ENCODE measurements at places on chromosomes 1 and 21.
A peak's percentile ranks its signal among the peaks of the same experiment; 100 is the strongest.

- H3K27me3 ChIP-seq: peaks cover 10% of the 10 kb centered on the region
- no peak for DNase-seq
- H3K27ac ChIP-seq: no peak overlapping the region
- H3K4me1 ChIP-seq: no peaks in the 10 kb centered on the region
These were observed 136.3 kb upstream of the FMN2 start for GRCh38 chr1:239955431-239955830.

DNA sequence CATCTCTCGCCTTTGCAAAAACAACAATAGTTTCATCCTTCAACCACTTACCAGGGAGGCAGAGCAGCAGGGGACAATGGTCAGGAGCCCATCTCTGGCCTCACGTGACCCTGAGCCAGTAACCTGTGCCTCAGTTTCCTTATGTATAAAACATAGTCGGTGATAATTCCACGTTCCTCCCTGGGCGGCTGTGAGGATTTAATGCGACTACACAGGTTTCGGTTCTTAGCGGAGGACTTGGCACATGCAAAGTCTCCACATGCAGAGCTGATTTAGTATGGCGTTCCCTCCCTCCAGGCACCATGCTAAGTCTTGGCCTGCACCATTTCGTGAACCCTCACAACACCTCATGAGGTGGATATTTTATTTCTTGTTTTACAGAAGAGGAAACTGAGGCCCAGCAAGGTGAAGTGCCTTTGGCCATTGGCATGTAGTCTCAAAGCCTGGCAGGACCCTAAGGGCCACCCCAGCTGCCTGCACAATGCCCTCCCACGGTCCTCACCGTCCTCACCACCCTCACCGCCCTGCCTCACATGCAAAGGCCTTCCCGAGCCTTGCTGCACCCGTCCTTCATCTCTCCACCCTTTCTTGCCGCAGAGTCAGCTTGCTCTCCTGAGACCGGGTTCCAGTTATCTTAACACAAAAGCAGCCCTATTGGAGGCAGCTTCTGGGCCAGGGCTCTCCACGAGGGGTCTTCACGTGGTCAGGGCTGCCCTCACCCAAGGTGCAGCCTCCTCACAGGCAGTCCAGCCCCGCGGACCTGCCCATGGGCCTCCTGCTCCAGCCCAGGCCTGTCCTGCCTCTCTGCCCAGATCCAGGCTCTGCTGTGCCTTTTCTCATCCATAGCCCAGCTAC is 48.9 kb downstream of the SYF2 start:
- DNase-seq: no peak
- no peak overlapping the region for H3K27ac ChIP-seq
- no peak overlapping the region for H3K4me3 ChIP-seq
- no peaks in the 10 kb centered on the region for H3K4me1 ChIP-seq
- H3K27me3 ChIP-seq: peaks cover 2% of the 10 kb centered on the region
- H3K36me3 ChIP-seq: no peaks in the 10 kb centered on the region

- no peaks in the 10 kb centered on the region for H3K27me3 ChIP-seq
- no peaks in the 10 kb centered on the region for H3K4me1 ChIP-seq
- peaks cover 27% of the 10 kb centered on the region for H3K36me3 ChIP-seq
These were observed 7.1 kb upstream of the CLDN19 start for GRCh38 chr1:42747125-42747524.

DNA sequence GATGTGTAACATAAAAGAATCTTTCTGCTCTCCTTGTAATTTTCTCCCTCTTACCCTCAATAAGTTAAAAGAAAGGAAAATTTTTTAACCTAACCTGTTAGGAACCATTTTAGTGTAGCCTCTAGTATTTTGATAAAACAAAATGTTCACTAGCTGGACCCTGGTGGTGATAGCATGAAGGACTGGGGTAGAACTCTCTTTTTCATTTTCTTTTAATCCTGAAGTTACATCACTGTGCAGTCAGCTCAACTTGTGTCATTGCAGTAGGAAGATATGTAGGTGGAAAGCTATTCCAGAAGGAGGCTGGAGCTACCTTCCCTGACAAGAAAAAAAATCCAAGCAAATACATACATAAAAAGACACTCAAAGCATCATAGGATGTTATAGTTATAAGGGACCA is 39.3 kb downstream of the NFIA start:
- H3K4me3 ChIP-seq: no peak overlapping the region
- no peak for DNase-seq
- H3K27ac ChIP-seq: no peak overlapping the region
- H3K4me1 ChIP-seq: no peaks in the 10 kb centered on the region
- no peaks in the 10 kb centered on the region for H3K36me3 ChIP-seq
- peaks cover 2% of the 10 kb centered on the region for H3K27me3 ChIP-seq

DNA sequence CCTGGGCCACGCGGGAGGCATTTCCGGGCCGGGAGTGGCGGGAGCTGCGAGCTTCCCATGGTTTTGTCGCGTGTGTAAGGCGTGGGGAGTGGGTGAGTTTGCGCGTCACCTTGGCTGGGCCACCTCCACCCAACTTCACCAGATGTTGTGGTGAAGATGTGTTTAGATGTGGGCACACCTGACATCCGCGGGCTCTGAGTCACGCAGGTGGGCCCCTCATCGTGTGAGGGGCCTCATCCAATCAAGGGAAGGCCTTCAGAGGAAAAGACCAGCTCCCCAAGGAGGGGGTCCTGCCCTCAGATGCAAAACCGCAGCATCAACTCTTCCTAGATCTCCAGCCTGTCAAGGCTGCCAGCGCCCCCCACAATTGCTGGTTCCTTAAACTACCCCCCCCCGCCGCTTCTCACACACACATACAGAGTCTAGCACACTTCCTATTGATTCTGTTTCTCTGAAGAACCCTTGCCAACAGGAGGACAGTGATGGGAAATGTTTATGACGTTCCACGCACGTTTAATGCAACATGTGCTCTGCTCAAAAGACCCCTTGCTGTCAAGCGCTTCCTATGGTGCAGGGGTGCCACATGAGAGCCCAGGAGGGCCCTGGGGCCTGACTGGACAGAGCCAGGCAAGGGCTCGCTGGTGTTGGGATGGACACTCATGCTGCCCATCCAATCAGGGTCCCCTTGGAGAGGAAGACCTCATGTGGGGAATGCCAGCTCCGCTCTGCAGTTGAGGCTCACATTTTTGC is 11.9 kb downstream of the ACTRT2 start:
- DNase-seq: peak; percentile 67
- peak overlapping the region; percentile 88 for H3K27ac ChIP-seq
- H3K4me3 ChIP-seq: no peak overlapping the region
- peaks cover 28% of the 10 kb centered on the region for H3K4me1 ChIP-seq
- no peaks in the 10 kb centered on the region for H3K27me3 ChIP-seq
- H3K36me3 ChIP-seq: no peaks in the 10 kb centered on the region

GRCh38 chr1:151837197-151837596 is 2.4 kb downstream of the C2CD4D start:
- peaks cover 4% of the 10 kb centered on the region for H3K27me3 ChIP-seq
- H3K36me3 ChIP-seq: peaks cover 2% of the 10 kb centered on the region
- H3K4me1 ChIP-seq: peaks cover 71% of the 10 kb centered on the region
- peak overlapping the region; percentile 92 for H3K27ac ChIP-seq

GRCh38 chr1:92483610-92484471 is 2.9 kb downstream of the GFI1 start:
- peak overlapping the region; percentile 90 for H3K27ac ChIP-seq
- H3K36me3 ChIP-seq: peaks cover 38% of the 10 kb centered on the region

DNA sequence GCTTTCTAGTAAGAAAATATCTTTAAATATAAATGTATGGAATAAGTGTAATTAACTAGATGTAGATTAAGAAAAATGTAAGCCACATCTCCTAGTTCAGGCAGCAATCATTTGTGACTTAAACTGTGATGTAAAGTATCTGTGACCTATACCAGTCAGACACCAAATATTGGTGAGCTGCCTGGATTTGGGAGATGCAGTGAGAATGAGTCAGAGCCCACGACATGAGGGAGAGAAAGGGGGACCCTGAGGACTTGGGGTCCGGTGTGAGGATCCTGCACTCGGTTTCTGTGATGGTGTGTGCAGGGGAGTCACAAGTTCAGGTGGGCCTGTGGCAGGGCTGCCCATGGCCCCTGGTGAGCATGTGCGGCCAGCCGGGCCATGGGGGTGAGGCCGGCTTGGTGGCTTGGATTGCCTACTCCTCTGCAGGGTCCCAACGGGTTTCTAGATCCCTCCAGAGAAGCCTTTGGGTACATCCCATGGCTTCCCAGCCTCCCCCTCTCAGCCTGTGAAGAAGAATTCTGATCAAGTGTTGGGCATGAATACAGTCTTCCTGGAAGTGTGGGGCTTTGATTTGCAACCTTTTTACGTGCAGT is 19.0 kb upstream of the ABCG1 start:
- no peak overlapping the region for H3K27ac ChIP-seq
- peaks cover 43% of the 10 kb centered on the region for H3K4me1 ChIP-seq
- peaks cover 2% of the 10 kb centered on the region for H3K27me3 ChIP-seq
- H3K36me3 ChIP-seq: no peaks in the 10 kb centered on the region

GRCh38 chr1:84887261-84887934 is 5.6 kb downstream of the LPAR3 start:
- no peak overlapping the region for H3K27ac ChIP-seq
- H3K27me3 ChIP-seq: peaks cover 20% of the 10 kb centered on the region
- H3K36me3 ChIP-seq: peaks cover 3% of the 10 kb centered on the region
- no peak for DNase-seq
- H3K4me1 ChIP-seq: peaks cover 37% of the 10 kb centered on the region

DNA sequence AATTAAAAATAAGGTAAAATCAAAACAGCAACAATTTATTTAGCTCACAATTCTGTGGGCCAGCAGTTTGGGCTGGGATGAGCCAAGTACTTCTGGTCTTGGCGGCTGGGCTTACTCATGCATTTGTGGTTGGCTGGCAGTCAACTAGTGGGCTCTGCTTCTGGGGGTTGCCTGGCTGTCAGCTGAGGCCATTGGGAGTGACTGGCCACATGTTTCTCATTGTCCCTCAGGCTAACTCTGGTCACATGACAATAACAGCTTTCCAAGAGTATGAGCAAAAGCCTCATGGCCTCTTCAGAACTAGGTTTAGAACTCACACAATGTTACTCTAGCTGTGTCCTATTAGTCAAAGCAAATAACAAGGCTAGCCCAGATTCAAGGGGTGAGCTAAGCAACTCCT is 15.6 kb upstream of the CHIA start:
- peak; percentile 9 for DNase-seq
- peak overlapping the region; percentile 52 for H3K27ac ChIP-seq
- H3K4me1 ChIP-seq: peaks cover 17% of the 10 kb centered on the region
- H3K27me3 ChIP-seq: peaks cover 25% of the 10 kb centered on the region

GRCh38 chr1:185408700-185409270 is 91.7 kb upstream of the IVNS1ABP start:
- H3K27me3 ChIP-seq: no peaks in the 10 kb centered on the region
- no peak overlapping the region for H3K4me3 ChIP-seq

GRCh38 chr1:156241311-156241811 is 623 bp upstream of the BGLAP start:
- no peaks in the 10 kb centered on the region for H3K27me3 ChIP-seq
- no peak overlapping the region for H3K27ac ChIP-seq
- DNase-seq: no peak
- H3K36me3 ChIP-seq: peaks cover 26% of the 10 kb centered on the region
- no peak overlapping the region for H3K4me3 ChIP-seq

DNA sequence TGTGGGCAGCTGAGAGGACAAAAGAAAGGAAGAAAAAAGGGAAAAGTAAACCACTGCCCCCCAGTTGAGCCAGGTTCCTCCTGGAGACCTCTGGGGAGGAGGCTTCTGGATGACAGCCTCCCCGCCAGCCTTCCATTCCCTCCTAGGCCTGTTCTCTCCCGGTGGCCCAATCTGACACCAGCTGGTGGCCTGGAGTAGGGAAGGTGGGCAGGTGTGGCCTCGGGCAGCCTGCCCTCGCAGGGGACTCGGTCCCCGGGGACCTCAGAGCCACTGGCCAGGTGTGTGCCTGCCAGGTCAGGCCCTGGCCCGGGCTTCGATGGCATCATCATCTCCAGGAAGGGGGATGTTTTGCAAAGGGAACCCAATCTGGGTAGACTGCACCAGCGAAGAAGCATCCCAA is 159.0 kb downstream of the CASZ1 start:
- DNase-seq: no peak
- H3K36me3 ChIP-seq: no peaks in the 10 kb centered on the region
- H3K4me3 ChIP-seq: no peak overlapping the region
- no peak overlapping the region for H3K27ac ChIP-seq

GRCh38 chr1:22611530-22611947 is 24.9 kb upstream of the C1QA start:
- no peak overlapping the region for H3K27ac ChIP-seq
- no peaks in the 10 kb centered on the region for H3K36me3 ChIP-seq
- H3K4me1 ChIP-seq: no peaks in the 10 kb centered on the region
- peaks cover 14% of the 10 kb centered on the region for H3K27me3 ChIP-seq
- DNase-seq: peak; percentile 59

DNA sequence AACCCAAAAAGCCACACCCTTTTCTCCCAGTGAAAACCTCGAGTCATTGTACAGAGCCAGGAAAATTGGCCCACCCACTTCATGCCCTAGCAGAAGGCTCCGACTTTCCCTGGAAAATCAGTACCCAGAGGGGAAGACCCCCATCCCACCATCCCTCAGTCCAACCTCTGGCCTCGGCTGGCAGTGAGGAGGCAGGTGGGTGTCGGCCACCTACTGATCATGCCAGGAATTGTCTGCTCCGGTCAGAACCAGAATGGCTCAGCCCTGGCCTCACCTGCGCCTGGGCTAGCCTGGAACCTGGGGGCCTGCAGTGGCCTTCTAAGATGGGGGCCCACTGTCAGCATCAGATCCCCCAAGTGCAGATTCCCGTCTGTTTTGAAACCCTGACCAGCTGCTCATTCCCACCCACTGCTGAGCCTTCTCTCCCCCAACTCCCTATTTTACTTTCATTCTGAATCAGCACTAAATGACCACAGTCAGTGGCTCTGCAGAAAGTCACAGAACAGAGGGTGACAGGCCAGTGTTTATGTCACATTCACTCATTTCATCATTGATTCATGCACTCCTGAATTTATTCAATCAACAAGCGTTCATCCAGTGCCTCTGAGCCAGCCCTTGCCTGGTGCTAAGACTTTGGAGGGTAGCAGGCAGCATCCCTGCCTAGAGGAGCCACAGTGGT is 3.0 kb upstream of the S100A9 start:
- H3K36me3 ChIP-seq: no peaks in the 10 kb centered on the region
- no peak overlapping the region for H3K4me3 ChIP-seq
- peaks cover 19% of the 10 kb centered on the region for H3K4me1 ChIP-seq
- DNase-seq: no peak

DNA sequence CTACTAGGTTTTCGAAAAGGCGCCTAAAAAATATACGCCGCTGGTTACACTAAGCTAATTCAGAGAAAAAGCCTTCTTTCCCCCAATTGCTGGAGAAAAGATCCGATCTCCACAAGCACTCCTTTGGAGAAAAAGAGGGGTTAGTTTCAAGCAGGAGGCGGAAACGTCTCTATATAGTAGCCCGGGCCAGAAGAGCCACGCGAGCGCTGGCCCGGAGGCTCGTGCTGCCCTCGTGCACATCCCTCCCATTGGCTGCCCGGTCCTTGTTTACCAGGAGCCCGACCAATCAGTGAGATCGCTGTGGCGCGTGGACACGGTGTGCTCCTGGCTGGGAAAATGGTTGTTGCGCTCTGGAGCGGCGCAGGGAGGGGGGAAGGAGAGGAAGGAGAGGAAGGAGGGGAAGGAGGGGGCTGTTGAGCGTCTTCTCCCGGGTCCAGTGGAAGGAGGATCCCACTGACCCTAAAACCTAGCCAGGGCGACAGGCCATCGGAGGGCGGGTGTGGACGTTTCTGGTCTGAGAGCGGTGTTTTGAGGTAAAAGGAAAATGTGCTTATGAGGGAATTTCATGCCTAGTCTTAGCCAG is at the start of gene TXNIP:
Gene TXNIP (minus strand): TSS at position 147 of the 583 bp plus-strand sequence. CDS start 313 bp downstream, outside the sequence.
- H3K27me3 ChIP-seq: no peaks in the 10 kb centered on the region
- DNase-seq: peak; percentile 96
- peak within 1 kb of the TSS; percentile 99 for H3K27ac ChIP-seq
- H3K36me3 ChIP-seq: peaks cover 52% of the 10 kb centered on the region
- H3K4me1 ChIP-seq: peaks cover 62% of the 10 kb centered on the region
